Psoas muscle (tissue), 8 donors: ENCODE measurements at places on chromosomes 7 and 10. TPM values are rescaled to one million over a fixed set of nuclear protein-coding genes. Genes with fewer than 3 reads are reported as not detected.

DNA sequence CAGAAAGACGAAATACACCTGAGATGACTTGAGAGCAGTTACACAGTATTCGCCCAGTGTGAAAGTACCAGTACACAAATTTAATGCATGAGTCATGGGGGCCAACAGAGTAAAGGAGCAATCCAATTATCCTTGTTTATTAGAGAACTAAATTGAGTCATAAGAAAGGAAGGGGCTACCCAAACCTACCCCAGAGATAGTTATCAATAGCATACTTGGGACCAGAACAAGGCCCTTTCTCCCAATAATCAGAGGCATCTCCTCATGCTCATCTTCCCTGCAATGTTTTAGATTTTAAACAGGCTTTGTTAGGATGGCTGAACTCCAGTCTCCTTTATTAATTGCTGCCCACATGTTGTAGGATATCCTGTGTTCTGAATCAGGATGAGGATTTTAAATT, 239.7 kb upstream of the LRGUK start:
- no peak for DNase-seq

GRCh38 chr10:49225218-49225876, 37.2 kb upstream of the TMEM273 start:
- peak; percentile 49 for DNase-seq

- DNase-seq = no peak
Observed at GRCh38 chr10:32141018-32141807, 85.0 kb upstream of the KIF5B start.

GRCh38 chr7:50415844-50416364, 34.2 kb downstream of the FIGNL1 start:
- no peak for DNase-seq

DNA sequence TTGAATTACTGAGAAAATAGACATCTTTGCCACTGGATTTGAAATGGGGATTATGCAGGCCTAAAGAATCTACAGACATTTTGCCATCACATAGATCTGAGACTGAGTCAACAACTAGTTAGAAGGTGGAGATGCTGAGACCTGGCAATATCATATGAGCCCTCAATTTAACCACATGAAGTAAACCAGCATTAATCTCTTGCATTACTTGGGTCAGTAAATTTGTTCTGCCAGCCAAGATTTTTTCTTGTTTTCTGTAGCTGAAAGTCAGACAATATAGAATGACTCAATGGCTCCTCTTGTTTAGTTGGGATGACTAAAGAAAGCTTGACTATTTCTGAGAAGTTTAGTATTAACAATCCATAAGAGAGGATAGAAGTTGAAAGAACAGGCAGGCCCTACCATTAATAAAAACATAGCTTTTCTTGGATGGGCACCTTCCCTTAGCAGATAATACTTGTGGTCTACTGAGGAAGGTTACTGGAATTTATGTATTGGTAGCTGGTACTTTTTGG, 396.7 kb upstream of the SORCS1 start:
- DNase-seq = no peak

GRCh38 chr10:122551450-122551849, 9.1 kb upstream of the DMBT1 start:
- DNase-seq = no peak

- no peak for DNase-seq
Observed at GRCh38 chr10:27285093-27285492, 44.5 kb upstream of the ACBD5 start.

RSPH10B gene
- 0.25 TPM for polyA plus RNA-seq

C7orf57 gene
- polyA plus RNA-seq = 0.01 TPM

ADRA2A gene
- polyA plus RNA-seq = 0.12 TPM
